ENCODE measurements at places on chromosomes 1 and 21. TPM values are rescaled to one million over a fixed set of nuclear protein-coding genes. Genes with fewer than 3 reads are reported as not detected.

GRCh38 chr21:43864313-43864961 lies 586 bp upstream of the AGPAT3 start:
- peaks cover 18% of the 10 kb centered on the region for H3K4me1 ChIP-seq
- DNase-seq = peak; percentile 76
- H3K27me3 ChIP-seq = no peaks in the 10 kb centered on the region
- peak overlapping the region; percentile 54 for H3K27ac ChIP-seq
- H3K4me3 ChIP-seq = peak overlapping the region; percentile 79
- no peaks in the 10 kb centered on the region for H3K36me3 ChIP-seq

DNA sequence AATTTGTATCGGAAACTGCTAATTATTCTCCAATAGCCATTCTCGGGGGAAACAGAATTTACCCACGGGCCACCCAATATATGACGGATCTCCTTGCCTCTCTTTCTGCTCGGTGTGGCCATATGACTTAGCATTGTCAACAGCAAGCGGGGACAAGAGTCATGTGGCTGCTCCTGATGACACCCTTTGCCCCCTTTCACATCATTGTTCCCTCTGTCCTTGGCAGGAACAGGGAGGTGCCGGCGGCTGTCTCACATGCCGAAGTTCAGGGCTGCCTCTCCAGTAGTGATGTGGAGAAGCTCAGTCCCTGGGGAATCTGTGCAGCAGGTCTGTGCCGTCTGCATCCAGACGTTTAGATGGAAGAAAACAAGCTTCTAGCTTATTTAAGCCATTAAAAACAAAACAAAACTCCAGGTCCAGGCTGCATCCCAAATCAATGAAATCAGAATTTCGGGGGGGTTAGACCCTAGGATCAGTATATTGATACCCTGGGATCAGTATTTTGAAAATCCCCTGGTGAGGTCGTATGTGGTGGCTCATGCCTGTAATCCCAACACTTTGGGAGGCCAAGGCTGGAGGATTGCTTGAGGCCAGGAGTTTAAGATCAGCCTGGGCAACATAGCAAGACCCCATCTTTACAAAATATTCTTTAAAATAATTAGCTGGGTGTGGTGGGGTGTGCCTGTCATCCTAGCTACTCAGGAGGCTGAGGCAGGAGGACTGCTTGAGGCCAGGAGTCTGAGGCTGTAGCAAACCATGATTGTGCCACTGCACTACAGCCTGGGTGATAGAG lies 10.8 kb downstream of the MYOM3 start:
- no peaks in the 10 kb centered on the region for H3K27me3 ChIP-seq
- H3K27ac ChIP-seq = no peak overlapping the region
- H3K36me3 ChIP-seq = no peaks in the 10 kb centered on the region

DNA sequence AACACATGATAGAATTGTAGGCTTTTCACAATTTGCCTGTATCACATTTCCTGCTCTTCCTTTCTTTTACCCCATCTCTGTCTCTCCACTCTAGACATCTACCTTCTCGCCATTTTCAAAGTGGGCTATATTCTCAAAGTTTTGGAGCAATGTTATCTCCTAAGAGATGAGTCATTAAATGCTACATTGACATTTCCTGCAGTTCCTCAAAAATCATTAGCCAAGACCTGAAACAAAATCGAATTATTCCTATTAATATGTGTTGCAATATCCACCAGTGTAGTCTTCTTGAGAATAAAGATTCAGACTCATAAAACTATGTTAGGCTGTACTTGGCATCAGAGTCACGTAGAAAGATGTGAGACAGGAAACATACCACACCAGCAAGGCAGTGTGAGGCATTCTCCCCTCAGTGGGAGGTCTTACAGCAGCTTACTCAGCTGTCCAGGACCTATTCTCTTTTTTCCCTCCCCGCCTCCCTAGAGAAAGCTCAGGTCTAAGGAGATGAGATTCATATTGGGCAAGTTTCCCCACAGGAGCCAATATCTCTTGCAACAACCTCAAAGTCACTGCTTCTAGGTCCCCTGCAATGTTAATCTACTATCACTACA lies 38.8 kb downstream of the FRRS1 start:
- H3K27me3 ChIP-seq = no peaks in the 10 kb centered on the region
- H3K4me1 ChIP-seq = no peaks in the 10 kb centered on the region
- DNase-seq = no peak
- no peak overlapping the region for H3K4me3 ChIP-seq

DNA sequence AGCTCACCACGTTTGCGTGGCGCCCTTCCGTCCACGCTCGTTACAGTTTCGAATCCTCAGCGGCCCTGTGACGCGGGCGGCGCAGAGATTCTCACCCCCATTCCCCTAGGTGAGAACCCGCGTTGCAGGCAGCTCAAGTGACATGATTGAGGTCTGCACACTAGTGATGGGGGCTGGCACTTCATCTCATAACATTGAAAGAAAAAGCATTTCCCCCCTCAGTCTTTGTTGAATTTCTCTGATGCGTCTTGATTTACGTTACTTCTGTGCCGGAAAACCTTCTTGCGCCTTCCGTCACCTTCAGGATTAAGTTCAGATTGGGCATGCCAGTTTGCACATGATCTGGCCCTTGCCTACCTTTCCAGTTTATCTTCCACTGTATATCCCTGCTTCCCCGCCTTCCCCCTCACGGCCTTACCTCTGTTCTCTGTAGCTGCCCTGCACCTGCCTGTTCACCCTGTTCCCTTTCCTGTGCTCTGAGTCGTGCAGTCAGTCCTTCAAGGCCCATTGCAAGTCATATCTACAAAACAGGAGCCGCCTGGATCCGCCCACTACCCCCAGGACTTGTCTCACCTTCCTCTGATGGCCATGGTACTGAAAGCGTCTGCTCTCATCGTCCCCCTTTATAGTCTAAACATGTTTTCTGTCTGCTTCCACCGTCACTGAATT lies 1.1 kb downstream of the CTPS1 start:
- H3K27ac ChIP-seq = peak overlapping the region; percentile 60
- peak; percentile 33 for DNase-seq
- no peaks in the 10 kb centered on the region for H3K36me3 ChIP-seq

DNA sequence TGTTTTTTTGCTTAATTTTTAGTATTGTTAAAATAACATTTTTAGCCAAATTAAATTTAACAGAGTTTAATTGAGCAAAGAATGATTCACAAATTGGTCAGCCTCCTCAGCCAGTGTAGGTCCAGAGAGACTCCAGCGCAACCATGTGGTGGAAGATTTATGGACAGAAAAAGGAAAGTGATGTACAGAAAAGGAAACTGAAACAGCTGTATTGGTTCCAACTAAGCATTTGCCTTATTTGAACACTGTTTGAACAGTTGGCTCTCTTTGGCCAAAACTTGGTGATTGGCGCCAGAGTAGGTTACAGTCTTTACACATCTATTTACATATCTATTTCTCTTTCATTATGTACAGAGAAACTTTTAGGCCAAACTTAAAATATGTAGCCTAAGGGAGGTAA lies 19.4 kb downstream of the RPS6KC1 start:
- no peaks in the 10 kb centered on the region for H3K27me3 ChIP-seq
- H3K36me3 ChIP-seq = no peaks in the 10 kb centered on the region
- no peak overlapping the region for H3K4me3 ChIP-seq
- DNase-seq = peak; percentile 31
- no peaks in the 10 kb centered on the region for H3K4me1 ChIP-seq

DNA sequence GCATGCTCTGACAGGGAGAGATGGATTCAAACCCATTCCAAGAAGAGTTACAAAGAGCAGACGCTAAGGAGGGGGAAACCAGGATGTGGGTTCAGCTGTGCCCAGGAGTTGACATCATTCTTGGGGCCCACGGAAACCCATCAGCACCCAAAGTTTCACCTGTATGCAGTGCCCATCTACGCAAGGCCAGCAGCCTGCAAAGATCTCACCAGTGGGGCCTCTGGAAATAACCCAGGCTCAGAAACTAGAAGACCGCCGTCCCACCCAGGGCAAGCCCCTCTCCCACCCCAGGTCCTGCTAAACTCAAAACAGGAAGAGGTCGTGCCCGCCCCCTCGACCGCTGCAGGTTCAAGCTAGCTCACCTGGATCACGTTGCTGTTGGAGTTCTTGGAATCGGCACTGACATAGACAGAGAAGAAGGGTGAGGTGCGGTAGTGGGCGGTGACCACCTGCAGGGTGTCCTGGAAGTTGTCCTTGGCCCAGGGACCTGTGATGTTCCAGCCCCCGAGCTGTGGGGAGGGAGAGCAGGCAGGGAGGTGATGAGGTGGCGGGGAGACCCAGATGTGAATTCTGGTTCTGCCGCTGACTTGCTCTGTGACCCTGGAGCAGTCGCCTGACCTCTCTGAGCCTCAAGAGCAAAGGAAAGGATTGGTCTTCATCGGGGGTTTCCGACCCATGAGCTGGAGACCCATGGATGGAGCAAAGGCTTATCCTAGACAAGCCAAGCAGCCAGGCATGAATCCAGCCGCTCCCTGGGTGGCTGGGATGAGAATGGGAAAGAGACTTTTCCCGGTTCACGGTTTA lies 31.7 kb downstream of the ECE1 start:
- peaks cover 43% of the 10 kb centered on the region for H3K4me1 ChIP-seq
- no peak overlapping the region for H3K27ac ChIP-seq
- no peaks in the 10 kb centered on the region for H3K27me3 ChIP-seq
- no peak overlapping the region for H3K4me3 ChIP-seq
- H3K36me3 ChIP-seq = no peaks in the 10 kb centered on the region

DNA sequence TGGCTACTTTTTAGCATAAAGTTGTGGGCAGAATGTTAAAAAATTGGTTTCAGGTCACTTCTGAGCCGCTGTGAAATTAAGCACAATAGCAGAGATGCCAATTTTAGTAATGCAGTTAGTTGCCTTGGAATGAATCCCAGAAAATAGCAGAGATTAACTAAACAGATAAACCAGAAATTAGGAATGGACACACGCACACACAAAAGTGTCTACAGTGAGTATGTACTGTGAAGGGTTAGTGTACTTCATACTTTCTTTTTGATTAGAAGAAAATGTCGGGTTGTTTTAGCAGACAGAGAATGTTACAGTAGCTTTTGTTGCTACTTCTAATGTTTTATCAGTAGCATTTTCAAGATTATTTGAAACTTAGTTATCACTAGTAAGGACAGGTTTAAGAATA lies 106.7 kb downstream of the LEPR start:
- no peak overlapping the region for H3K4me3 ChIP-seq
- H3K4me1 ChIP-seq = peaks cover 8% of the 10 kb centered on the region
- no peaks in the 10 kb centered on the region for H3K36me3 ChIP-seq
- no peaks in the 10 kb centered on the region for H3K27me3 ChIP-seq

GRCh38 chr1:21921100-21921875 lies 15.8 kb downstream of the HSPG2 start:
- no peaks in the 10 kb centered on the region for H3K36me3 ChIP-seq
- H3K4me1 ChIP-seq = peaks cover 25% of the 10 kb centered on the region
- no peak for DNase-seq

GRCh38 chr1:82441402-82441801 lies 640.7 kb downstream of the ADGRL2 start:
- H3K4me3 ChIP-seq = no peak overlapping the region
- no peak overlapping the region for H3K27ac ChIP-seq
- no peak for DNase-seq
- no peaks in the 10 kb centered on the region for H3K36me3 ChIP-seq

- no peaks in the 10 kb centered on the region for H3K27me3 ChIP-seq
- H3K4me3 ChIP-seq = no peak overlapping the region
- peaks cover 6% of the 10 kb centered on the region for H3K4me1 ChIP-seq
- no peak overlapping the region for H3K27ac ChIP-seq
- no peak for DNase-seq
These were observed 83.1 kb upstream of the IRF2BP2 start for GRCh38 chr1:234692966-234693580.

DNA sequence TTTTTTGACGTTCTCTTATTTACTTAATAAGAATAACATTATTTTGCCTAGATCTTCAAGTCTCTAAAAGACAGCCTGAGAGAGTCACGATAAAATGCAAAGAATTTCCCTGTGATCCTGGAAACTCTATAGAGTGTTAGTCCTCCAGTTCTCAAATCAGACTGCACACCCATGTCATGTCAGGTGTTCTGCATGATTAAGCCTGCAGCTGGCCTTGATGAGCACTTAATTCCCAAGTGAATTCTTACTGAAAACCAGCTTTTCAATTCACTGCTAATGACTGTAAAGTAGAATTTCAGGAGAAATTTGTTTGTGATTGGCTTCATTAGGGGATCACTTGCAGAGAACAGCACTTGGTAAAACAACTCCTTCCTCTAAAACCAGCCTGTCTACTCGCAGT lies 41.9 kb downstream of the CHML start:
- no peaks in the 10 kb centered on the region for H3K4me1 ChIP-seq
- no peak overlapping the region for H3K27ac ChIP-seq
- DNase-seq = no peak
- H3K27me3 ChIP-seq = no peaks in the 10 kb centered on the region
- no peak overlapping the region for H3K4me3 ChIP-seq

DNA sequence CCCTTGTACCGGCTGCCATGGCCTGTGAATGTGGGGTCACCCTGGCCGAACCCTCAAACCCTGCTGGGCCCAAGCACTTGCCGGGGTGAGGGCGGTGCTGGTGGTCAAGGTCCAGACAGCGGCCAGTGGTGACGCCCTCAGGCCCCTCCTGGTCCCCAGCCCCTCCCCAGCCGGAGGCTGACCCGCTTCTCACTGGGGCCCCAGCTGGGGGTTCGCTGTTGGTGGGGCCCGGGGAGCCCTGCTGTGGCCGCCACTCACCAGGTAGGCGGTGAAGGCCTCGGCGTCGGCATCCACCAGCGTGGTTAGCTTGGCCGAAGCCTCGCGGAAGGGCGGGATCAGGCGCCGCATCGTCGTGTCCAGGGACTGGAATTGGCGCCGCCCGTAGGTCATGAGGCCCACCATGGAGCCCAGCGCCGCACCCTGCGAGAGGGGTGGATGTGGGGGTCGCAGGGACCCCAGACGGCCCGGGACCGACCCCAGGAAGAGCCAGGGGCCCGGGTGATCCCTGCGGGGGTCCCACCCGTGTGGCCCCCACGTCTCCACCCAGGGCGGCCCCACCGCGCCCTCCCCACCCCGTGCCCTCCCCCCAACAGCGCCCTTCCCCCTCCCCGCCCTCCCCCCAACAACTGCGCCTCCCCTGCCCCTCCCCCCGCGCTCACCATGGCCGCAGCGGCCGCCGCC lies 10.1 kb downstream of the FTCD start:
- peaks cover 10% of the 10 kb centered on the region for H3K4me1 ChIP-seq
- no peak overlapping the region for H3K27ac ChIP-seq
- no peak for DNase-seq

- H3K27me3 ChIP-seq = no peaks in the 10 kb centered on the region
- no peak for DNase-seq
- H3K36me3 ChIP-seq = no peaks in the 10 kb centered on the region
- no peak overlapping the region for H3K27ac ChIP-seq
These were observed 52.7 kb upstream of the ST6GALNAC3 start for GRCh38 chr1:76021846-76022245.

- H3K27me3 ChIP-seq = no peaks in the 10 kb centered on the region
- no peak overlapping the region for H3K27ac ChIP-seq
- no peaks in the 10 kb centered on the region for H3K4me1 ChIP-seq
- no peaks in the 10 kb centered on the region for H3K36me3 ChIP-seq
These were observed 35.5 kb upstream of the ZNF362 start for GRCh38 chr1:33220676-33221384.

GRCh38 chr1:212902054-212902453 lies 44.0 kb downstream of the FLVCR1 start:
- no peak for DNase-seq
- no peaks in the 10 kb centered on the region for H3K27me3 ChIP-seq
- no peak overlapping the region for H3K4me3 ChIP-seq
- H3K4me1 ChIP-seq = no peaks in the 10 kb centered on the region
- H3K36me3 ChIP-seq = no peaks in the 10 kb centered on the region

- no peak overlapping the region for H3K4me3 ChIP-seq
- no peaks in the 10 kb centered on the region for H3K27me3 ChIP-seq
- H3K36me3 ChIP-seq = no peaks in the 10 kb centered on the region
These were observed 25.5 kb downstream of the RGS7 start for GRCh38 chr1:241331328-241332036.

The PLA2G2C gene
- 1.1 TPM for polyA plus RNA-seq

The ZNF593 gene
- polyA plus RNA-seq = 22.8 TPM

The RHBDL2 gene
- polyA plus RNA-seq = 16.5 TPM

The HSD3B1 gene
- polyA plus RNA-seq = not detected

The C1orf21 gene
- 17.2 TPM for polyA plus RNA-seq

The ZNF684 gene
- polyA plus RNA-seq = 5.3 TPM

The ZBTB18 gene
- 45.0 TPM for polyA plus RNA-seq

The TFAP2E gene
- 1.9 TPM for polyA plus RNA-seq

Data from testis (tissue), 5 donors.